ENCODE measurements at places on chromosomes 5 and 9.
A peak's percentile ranks its signal among the peaks of the same experiment; 100 is the strongest.

GRCh38 chr5:5665225-5666075 is 243.0 kb downstream of the ICE1 start:
- no peak for DNase-seq

DNA sequence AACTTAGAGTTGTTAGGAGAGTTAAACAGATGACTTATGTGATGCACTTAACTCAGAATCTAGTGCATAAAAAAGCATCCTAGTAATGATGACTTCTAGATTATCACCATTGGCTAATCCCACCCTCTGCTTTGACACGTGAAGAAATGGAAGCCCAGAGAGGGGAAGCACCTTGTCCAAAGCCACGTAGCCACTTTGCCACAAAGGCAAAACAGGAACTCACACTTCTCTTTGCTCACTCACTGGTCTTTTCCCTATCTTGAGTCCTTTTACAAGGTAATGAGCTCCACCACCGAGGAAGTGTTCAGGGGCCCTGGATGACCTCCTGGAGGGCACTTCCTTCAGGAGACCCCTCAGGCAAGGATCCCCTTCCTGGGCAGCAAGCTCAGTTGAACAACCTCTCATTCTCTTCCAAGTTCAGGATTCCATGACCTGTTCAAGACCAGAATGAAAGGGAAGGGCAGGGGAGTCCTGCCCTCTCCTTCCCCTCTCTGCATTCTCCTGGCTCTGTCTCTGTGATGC is 89.7 kb downstream of the HRH2 start:
- no peak for DNase-seq

- no peak for DNase-seq
Observed at GRCh38 chr9:20262611-20263010, 359.7 kb downstream of the MLLT3 start.

- no peak for DNase-seq
Observed at GRCh38 chr9:5819174-5819573, 13.7 kb downstream of the ERMP1 start.

- DNase-seq, result no peak
Observed at GRCh38 chr5:175382171-175382570, 61.8 kb downstream of the DRD1 start.

DNA sequence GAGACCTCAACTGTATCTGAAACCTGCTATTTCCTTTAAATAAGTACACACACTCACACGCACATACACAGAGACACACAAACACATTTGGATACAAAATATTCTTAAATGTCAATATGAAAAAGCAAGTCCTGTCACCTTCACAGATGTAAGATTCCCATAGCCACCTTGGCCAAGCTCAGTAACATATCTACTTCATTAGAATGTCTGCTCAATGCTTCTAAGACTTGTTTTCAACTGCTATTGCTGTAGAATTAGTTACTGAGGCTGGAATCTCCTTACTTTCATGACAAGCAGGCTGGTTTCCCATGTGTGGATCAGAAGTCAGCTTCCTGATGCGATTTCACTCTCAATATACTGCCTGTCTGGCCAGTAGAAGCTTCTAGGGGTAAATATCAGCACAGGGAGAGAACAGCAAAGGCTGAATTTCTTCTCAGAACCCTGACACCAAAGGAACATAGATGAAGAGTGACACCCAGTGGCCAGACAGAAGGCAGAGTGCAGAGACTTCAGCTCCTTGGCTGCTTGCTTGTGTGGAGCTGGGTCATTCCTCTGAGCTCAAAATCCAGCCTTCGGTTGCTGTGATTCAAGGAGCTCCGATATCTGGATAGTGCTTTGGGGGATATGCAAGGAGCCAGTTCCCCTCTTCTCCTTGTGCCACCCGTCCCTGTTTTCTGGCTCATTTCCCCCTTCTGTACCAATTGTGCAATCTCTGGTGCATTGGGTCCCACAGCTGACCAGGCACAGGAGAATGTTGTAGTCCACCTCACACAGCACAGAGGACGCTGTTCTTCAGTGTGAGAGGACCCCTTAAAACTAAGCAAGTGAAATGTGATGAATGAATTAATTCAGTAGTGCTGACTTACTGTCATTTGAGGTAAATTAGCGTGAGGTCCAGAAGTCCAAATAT is 26.6 kb upstream of the ABLIM3 start:
- peak; percentile 9 for DNase-seq

DNA sequence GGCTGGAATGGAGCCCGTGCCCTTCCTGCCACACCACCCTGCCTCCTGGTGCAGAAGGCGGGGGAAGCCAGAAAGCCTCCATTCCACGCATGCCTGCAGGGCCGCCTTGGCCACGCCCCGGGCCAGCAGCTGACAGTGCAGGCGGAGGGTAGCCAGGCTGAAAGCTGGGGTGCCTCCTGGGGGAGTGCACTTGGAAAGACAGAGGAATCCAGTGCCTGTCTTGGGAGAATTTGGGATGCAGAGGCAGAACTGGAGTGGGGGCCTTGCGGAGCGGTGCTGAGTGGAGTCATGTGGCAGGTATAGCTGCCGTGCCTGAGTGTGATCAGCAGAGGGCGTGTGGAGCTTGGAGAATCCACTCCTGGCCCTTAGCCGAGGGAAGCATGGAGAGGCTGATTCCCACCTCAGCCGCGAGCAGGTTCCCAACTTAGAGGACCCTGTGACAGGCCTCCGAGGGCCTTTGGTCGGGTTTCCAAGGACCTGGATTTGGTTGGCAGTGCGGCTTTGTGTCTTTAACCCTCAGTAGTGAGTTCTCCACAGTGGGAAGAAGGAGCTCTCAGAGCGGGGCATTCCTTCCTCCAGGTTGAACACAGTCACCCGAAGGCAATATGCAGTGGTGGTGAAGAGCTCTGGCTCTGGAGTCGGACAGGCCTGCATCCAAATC is 9.1 kb upstream of the URM1 start:
- DNase-seq, result peak; percentile 47

GRCh38 chr5:82704381-82704780 is 372.8 kb downstream of the TMEM167A start:
- DNase-seq, result no peak

DNA sequence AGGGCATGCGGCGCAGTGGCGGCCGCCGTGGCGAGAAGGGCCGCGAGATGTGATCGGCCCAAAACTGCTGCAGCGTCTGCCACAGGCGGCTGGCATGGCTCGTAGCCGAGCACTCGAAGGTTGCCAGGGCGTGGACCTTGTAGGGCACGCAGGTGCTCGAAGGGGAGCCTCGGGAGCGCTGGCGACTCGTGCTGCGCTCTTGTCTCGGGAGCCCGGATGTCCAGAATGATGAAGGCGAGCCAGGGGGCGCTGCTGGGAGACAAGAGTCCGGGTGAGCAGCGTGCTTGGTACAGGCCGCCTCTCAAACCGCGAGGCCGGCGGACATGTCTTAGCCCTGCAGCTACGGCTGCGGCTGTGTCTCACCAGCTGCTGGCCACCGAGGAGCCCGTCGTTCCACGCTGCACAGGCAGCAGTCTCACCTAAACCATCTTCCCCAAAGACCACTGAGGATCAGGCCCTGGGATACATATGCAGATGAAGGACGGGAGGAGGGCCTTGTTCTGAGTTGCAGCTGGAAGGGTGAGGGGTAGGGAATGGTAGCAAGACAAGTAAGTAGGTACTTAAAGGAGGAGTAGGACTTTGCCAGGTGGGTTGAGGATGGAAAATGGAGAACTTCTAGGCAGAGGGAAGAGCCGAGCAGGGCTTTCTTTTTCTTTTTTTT is 1.7 kb downstream of the CBY3 start:
- DNase-seq, result peak; percentile 70

- DNase-seq, result no peak
Observed at GRCh38 chr5:91042936-91043255, 340.2 kb downstream of the ARRDC3 start.

- DNase-seq, result no peak
Observed at GRCh38 chr5:173646692-173647091, 30.2 kb upstream of the BOD1 start.

DNA sequence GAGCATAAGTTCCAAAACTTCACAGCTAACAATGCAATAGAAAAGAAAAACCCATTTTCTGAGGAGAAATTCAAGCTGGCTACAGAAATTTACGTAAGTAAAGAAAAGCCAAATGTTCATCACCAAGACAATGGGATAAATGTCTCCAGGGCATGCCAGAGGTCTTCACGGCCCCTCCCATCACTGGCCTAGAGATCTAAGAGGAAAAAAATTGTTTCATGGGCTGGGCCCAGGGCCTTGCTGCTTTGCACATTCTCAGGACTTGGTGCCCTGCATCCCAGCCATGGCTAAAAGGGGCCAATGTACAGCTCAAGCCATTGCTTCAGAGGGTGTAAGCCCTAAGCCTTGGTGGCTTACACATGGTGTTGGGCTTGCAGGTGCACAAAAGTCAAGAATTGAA is 443.6 kb downstream of the ELAVL2 start:
- no peak for DNase-seq

- DNase-seq, result no peak
Observed at GRCh38 chr9:19598722-19599121, 189.9 kb downstream of the ACER2 start.

GRCh38 chr9:35350827-35351549 is 138.9 kb upstream of the RUSC2 start:
- DNase-seq, result no peak

DNA sequence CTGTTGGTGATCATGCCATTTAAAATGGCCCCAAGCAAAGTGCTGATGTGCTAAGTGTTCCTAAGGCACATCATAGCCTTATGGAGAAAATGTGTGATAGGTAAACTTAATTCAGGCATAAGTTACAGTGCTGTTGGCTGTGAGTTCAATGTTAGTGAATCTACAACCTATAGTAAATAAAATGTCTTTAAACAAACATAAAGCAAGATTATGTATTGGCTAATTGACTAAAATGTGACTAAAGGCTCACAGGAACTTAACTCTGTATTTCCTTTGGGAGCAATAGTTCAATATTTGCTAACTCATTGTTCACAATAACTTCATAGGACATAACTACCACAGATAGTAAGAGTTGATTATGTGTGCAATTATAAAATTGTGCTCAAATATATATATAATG is 49.4 kb upstream of the LRRC19 start:
- no peak for DNase-seq

DNA sequence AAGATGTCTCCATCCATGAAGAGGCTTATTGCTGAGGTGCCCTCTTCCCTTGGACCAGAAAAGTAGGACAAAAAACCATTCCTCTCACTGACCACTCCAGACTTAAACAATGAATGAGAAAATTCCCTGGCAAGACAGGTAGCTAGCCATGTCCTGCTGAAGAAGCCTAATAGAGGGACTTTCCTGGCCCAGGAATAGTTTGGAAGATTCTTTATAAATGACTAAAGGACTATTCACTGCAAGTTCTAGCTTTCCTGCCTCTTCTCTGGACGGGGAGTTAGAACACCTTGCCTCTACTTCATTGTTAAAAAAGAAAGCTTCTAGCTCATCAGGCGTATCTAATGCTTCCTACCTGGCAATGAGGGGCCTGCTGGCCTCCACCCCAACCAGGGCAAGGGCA is 153.6 kb downstream of the NR3C1 start:
- DNase-seq, result no peak

DNA sequence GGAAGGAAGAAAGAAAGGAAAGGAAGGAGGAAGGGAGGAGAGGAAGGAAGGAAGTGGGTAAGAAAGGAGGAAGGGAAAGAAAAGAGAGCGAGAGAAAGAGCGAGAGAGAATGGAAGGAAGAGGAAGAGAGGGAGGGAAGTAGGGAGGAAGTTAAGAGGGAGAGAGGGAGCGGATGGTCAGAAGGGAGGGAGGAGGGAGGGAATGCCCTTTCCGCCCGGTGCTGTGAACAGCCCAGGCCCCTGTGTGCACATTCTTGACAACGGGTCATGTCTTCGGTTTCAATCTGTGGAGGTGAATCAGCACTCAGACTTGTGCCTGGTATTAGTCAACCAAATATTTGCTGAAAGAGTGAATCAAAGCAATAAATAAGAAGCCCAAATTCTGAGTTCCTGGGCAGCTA is 39.2 kb downstream of the PRUNE2 start:
- no peak for DNase-seq

GRCh38 chr5:102819634-102820033 is 64.5 kb downstream of the PAM start:
- no peak for DNase-seq

GRCh38 chr9:14706530-14707140 is 13.4 kb upstream of the ZDHHC21 start:
- DNase-seq, result no peak

DNA sequence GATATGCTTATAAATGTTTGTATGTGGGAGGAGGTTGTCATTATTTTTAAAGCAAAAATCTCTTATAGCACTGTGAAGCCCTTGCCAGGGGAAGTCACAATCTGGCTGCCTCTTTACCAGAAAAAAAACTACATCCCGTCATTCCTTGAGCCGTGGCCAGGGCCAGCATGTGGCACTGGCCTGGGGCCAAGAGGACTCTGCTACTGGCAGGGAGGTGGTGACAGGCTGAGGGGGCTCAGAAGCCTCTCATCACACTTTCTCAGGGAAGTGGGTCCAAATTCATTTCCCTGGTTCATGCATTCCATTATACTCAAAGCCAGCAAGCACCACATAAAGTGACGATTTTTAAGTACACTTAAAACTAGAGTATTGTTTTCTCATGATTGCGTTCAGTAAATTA is 457.3 kb downstream of the ZNF608 start:
- DNase-seq, result no peak

DNA sequence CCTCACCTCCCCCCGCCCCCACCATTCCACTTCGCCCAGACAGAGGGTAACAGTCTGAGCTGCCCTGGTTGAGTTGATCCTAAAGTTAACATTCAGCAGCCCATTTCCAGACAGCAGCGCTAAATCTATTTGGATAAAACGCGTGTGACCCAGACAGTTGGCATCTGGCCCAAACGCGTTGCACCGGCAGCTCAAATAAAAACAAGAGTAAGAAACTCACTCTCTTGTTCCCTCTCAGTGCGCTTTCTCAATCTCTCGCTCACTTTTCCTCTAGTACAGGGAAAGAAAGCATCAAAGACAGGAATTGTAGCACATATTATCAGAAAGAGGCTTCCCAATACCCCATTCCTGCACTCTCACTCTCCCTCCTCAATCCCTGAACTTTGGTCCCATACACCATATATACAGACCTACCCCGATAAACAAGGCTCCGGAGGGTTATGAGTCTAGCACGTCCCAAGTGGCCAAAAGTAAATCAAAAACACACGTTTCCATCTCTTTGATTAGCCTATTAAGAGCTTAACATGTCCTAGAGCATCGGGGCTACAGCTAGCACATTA is 1.3 kb downstream of the ADAMTS6 start:
- no peak for DNase-seq

DNA sequence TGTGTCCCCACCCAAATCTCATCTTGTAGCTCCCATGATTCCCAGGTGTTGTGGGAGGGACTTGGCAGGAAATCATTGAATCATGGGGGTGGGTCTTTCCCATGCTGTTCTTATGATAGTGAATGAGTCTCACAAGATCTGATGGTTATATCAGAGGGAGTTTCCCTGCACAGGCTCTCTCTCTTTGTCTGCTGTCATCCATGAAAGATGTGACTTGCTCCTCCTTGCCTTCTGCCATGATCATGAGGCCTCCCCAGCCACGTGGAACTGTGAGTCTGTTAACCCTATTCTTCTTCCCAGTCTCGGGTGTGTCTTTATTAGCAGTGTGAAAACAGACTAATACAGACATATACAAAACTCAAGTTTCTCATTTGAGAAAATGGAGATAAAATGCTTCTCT is 139.3 kb downstream of the FBXL7 start:
- no peak for DNase-seq
